ENCODE measurements at places on chromosomes 11 and 22.

- ATAC-seq: peak; percentile 61
Observed at GRCh38 chr11:86245369-86246292, 1.1 kb downstream of the EED start.

DNA sequence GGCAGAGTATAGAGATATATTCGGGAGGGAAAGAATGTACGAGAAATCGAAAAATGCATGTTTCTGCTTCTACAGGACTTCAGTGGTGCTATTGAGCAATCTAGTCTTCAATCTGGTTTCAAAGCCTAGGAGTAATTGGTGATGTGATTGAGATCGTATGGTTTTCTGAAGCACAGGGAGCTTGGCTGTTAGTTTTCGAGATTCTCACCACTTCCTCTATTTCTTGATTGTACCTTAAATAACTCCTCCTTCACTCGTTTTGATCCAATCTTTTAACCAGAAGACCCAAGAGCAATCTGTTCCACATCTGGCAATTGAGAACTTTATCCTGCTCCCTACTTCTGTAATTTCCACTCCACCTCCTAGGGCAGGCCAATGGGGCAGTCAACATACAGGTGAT lies 518 bp downstream of the CCDC179 start:
- ATAC-seq: no peak

- no peak for ATAC-seq
Observed at GRCh38 chr22:46654426-46654825, 34.2 kb downstream of the GRAMD4 start.

DNA sequence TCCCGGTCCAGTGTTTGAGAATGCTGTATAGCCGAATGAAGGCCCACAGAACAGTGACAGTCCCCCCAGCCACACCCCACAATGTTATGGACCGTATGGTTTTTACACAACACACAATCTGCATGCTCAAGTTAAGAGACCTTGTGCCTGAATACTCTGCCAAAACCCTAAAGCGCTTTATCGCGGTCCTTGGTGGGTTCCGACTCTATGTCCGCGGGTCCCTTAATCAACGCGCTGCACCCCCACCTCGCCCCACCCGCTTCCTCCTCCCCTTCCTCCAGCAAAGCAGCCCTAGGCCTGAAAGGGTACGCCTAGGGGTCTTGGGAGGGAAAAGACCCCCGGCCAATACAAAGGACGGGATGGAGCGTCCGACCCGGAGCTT lies 442 bp downstream of the COPB1 start:
- peak; percentile 60 for ATAC-seq

DNA sequence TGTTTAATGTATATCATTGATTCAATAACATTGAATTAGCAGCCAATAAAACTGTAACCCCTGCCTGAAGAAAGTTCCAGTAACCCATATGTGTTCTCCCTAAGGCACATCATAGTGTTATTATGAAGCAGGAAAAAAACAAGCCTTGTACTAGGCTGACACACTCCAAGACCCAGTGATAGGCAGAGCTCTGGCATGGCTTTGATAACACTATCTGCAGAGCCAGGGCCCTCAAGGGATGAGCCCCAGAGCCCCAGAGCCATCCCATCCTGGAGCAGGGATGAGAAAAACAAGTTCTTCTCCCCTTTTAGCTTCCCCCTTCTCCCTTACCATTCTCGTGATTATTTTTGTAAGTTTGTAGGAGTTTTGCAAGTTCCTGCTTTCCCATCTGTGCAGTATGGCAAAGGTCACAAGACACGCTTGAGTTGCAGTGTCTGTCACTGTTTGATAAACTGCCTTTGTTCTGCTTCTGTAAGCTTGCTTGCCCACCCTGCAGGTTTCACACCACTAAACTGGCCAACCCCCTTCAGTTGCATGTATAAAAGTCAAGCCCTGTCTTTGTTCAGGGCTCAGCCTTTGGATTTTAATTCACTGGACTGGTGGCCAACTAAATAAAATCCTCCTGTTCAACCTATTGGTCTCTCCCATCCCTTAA lies 22.3 kb upstream of the GUCY1A2 start:
- ATAC-seq: no peak

Data from stimulated activated memory B cell treated with anti-CD40 and anti-IgM and Interleukin-4, amounts not matched to agents 10 μg/mL and 1 μg/mL and 100 μg/mL, for 72 hours (primary cell).